GM13976 (cell line): ENCODE measurements at places on chromosomes 3 and 15.
A peak's percentile ranks its signal among the peaks of the same experiment; 100 is the strongest.

GRCh38 chr15:90638963-90639362 is 78.2 kb upstream of the BLM start:
- no peak for DNase-seq

- DNase-seq = peak; percentile 24
Observed at GRCh38 chr3:16286161-16286560, 21.1 kb downstream of the OXNAD1 start.

DNA sequence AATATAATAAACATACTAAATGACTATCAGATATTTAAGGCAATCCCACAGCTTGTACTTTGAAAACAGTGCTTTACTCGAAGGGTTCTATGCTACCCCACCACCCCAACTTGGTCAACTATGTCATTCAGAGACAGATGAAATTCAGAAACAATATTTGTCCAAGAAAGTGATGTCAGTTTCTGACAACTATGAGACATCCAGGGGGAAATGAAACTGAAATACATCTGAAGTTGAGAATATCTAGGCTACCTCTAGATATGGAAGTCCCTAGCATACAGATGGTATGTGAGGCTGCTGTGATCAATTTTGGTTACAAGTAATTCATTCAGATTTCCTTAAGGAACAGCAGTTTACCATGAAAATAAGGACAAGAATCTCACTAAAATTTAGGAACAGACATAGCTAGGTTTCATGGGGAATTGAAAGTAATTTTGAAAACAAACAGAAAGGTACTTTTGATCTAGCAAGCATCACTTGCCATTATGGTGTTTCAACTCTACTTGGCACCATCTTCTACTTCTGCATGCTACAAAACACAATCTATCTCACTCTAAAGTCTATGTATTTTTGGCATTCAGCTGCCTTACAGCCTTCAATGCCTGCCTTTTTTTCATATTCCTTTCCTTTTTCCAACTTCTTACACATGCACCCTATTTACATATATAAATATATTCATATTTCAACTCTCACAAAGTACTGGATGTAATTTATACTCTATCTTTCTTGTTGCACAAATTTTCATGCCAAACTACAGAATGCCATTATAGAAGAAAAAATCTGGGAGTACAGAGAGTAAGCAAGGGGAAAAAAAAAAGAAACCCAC is 21.7 kb downstream of the ATG3 start:
- DNase-seq = peak; percentile 61

DNA sequence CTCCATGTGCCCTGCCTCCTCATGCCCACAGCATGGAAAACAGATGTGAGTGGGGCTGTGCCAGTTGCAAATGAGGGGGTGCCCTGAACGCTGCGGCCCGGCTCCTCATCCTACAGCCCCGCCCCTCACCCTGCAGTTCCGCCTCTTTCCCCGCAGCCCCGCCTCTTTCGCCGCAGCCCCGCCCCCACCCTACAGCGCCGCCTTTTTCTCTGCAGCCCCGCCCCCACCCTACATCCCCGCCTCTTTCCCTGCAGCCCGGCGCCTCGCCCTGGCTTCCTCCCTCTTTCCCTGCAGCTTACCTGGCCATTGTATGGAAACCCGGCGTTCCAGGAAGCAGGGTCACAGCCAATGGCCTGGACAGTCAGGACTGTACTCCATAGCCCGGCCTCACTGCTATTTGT is 284.9 kb downstream of the TLE3 start:
- DNase-seq = no peak

DNA sequence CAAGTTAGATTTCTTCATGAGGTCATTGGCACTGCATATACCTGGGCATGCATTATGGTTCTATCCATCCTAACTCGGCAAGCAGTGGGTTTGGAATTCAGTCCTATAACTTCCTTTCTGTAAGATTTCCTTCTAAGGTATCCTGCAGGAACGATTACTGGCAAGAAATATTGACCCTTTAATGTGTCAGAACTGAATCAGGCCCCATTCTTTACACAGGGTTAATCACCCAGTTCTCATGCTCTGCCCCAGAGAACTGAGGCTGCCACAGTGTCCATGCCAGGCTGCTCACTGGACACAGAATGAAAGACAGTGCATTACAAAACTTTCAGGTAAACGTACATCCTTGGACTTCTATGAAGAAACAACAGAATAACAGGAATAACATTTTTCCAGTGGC is 108.9 kb downstream of the RPL22L1 start:
- no peak for DNase-seq

DNA sequence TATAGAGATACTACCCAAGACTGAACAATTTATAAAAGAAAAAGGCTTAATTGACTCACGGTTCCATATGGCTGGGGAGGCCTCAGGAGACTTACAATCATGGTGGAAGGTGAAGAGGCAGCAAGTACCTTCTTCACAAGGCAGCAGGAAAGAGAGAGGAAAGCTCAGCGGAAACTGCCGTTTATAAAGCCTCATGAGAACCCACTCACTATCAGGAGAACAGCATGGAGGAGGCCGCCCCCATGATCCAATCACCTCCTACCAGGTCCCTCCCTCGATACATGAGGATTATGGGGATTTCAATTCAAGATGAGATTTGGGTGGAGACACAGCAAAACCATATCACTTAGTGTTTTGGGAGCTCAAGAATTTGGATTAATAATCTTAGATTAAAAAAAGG is 240.2 kb downstream of the UACA start:
- DNase-seq = no peak

GRCh38 chr15:79572691-79573404 is 140.7 kb downstream of the MINAR1 start:
- no peak for DNase-seq

DNA sequence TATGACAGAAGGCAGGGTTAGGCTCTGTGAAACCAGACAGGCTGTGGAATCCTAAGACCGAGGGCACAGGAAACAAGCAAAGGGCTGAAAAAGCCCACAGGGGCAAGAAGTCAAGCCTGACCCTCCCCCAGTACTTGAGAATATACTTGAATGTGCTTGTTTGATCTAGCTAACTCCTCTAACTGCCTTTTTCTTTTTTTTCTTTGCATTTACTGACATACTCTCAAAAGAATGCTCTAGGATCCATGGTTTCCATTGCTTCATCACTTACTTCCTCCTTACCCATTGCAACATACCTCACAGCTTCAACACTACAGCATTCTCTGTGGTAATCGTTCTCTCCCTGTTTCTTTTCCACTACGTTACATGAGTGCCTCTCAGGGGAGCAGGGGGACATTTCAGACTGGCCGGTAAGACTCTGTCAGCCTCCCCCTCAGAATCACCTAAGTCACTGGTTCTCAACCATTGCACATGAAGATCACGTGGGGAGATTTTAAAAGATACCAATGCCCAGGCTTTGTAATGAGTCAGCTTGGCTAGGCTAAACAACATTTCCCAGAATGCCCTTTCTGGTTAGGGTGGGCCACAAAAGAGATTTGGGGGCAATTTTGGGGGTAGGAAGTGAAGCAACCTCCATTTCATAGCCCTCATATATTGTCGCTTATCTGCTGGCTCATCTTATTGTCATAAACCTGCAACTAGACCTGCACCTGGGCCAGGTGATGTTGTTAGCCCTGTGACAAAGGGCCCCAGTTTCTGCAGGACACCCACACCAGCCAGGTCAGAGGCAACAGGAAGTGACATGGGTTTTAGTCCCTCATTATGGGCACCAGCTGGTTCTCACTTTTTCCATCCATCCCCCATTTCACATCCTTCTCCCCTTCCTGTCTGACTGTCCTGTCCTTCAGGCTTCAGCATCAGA is 24.6 kb upstream of the RSL24D1 start:
- peak; percentile 62 for DNase-seq

DNA sequence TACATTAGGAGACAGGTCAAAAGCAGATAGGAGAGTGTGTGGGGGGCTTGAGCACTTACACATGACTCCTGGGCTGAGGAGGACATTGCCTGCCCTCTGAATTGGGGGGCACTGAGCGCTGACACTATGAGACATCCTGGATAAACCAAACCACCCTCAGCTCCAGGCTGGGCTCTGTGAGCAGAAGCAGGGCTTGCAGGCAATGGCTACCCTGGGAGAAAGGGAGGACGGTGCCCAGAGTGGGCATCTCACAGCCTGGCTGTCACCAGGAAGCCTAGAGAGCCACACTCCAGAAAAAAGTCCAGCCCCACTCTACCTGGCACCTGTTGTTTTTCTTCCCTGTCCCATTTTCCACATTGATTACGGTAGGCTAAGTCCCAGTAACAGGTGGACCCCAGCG is 8.2 kb upstream of the KLF13 start:
- no peak for DNase-seq

DNA sequence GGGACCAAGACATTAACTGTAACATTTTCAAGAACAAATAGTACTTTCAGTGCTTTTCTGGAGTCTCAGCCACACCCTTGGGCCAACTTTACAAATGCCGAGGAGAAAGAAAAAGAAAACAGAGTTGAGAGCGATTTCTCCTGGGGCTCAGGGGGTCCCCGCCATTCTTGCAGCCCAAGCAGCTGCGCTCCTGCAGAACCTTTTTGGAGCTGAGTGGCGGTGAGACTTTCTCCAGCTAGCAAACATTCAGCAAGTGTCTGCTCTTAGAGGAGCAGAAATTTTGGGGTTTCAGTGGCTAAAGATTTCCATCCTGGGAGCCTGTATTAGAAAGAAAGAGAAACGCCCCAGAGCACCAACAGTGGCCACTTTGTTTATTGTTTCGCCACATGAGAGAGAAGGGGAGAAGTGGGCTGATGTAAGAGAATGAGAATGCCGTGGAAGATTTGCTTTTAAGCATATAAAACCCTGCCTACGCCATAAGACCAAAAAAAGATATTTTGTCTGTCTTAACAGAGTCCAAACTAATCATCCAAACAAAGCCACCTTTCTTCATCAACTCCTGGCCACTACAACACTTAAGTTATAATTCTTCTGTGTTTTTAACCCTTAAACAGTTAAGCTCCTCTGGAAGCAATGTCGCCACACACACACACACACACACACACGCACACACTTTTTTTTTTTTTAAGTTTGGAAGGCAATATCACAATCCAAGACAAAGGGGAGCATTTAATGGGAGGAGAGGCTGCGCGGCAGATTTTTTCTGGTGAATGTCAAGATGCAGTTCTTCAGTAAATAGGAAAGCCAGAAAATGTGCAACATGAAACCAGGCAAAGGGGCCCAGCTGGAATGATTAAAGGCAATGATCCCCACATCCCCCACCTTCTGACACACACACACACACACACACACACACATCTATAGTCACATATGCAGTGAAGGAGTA is 19.2 kb downstream of the EID1 start:
- peak; percentile 29 for DNase-seq

DNA sequence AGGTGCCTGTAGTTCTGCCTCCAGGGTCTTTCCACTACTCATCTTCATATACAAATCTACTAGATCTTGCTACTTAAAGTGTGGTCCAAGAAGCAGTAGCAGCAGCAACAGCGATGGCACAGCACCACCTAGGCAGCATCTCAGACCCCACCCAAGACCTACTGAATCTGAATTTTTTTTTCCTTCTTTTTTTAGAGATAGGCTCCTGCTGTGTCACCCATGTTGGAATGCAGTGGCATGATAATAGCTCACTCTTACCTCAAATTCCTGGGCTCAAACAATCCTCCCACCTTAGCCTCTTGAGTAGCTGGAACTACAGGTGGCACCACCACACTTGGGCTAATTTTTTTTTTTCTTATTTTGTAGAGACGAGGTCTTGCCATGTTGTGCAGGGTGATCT is 346.7 kb upstream of the TGFBR2 start:
- DNase-seq = no peak

- no peak for DNase-seq
Observed at GRCh38 chr3:157394411-157394810, 42.2 kb upstream of the PTX3 start.

DNA sequence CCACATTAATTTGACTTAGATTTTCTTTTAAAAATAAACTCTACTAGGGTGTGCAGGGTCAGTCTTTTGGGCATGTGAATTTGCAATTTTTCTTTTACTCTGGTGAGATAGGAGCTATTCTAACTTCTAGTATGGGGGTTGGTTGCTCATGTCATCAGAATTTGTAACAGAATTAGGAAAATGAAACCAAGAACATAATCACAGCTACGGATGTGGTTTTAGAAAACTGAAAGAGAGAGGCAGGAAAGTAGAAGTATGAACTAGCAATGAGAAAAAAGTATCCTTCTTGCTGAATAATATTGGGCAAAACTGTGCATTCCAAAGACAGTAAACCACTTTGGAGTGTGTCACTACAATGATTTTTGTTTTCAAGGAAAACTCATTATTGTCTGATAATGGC is 43.3 kb downstream of the ADPGK start:
- DNase-seq = peak; percentile 57

DNA sequence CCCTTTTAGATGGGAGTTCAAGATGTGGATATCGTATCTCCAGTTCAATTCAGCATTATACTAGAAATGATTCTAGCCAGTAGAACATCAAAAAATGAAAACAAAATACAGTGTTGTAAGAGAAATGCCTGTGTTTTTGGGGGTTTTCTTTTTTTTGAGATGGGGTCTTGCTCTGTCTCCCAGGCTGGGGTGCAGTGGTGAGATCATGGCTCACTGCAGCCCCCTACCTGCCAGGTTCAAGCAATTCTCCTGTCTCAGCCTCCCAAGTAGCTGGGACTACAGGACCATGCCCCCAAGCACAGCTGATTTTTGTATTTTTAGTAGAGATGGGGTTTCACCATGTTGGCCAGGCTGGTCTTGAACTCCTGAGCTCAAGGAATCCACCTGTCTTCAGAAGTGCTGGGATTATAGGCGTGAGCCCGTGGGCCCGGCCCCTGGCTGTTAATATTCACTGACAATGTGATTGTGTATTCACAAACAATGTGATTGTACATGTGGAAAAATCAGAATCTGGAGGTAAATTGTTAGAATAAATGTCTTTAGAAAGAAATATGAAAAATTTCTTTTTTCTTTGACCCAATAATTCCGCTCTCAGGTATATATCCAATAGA is 59.0 kb downstream of the ARIH1 start:
- no peak for DNase-seq

- no peak for DNase-seq
Observed at GRCh38 chr15:37058316-37058985, 41.9 kb downstream of the MEIS2 start.

- DNase-seq = no peak
Observed at GRCh38 chr3:143237077-143237627, 117.6 kb downstream of the CHST2 start.

GRCh38 chr3:178182337-178182779 is 353.9 kb upstream of the KCNMB2 start:
- DNase-seq = no peak
